ENCODE measurements at places on chromosomes 1 and 21.

- DNase-seq = no peak
Observed at GRCh38 chr1:30133414-30134055, 589.9 kb downstream of the MATN1 start.

- DNase-seq = no peak
Observed at GRCh38 chr1:159067699-159068621, 8.6 kb downstream of the AIM2 start.

DNA sequence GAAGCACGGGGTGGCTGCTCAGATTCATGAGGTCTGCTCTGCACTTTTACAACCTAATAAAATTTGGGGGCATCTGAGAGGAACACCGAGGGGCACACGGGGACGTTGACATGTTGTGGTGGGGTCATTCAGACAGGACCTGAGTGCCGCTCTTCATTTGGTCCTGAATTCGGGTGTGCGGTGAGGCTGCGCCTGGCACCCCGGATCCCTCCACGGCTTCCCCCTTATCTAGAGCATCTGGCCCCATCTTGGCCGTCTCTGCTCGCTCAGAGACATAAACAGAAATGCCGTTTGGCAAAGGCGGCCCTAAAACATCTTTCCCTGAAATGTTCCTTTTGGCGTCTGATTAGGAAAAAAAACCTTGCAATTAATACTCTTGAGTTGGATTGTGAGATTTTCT lies 157.2 kb downstream of the PRDM16 start:
- DNase-seq = no peak

DNA sequence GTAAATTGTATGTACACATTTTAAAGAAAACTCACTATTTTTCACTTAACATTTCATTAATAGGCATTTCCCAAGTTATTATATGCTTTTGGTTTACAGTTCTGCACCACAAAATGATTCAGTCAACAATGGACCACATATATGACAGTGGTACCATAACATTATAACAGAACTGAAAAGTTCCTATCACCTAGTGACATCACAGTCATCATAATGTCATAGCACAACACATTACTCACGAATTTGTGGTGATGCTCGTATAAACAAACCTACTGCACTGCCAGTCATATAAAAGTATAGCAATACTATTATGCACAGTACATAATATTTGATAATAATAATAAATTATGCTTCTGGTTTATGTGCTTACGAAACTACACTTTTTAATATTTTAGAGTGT lies 30.9 kb downstream of the DNAI4 start:
- no peak for DNase-seq

DNA sequence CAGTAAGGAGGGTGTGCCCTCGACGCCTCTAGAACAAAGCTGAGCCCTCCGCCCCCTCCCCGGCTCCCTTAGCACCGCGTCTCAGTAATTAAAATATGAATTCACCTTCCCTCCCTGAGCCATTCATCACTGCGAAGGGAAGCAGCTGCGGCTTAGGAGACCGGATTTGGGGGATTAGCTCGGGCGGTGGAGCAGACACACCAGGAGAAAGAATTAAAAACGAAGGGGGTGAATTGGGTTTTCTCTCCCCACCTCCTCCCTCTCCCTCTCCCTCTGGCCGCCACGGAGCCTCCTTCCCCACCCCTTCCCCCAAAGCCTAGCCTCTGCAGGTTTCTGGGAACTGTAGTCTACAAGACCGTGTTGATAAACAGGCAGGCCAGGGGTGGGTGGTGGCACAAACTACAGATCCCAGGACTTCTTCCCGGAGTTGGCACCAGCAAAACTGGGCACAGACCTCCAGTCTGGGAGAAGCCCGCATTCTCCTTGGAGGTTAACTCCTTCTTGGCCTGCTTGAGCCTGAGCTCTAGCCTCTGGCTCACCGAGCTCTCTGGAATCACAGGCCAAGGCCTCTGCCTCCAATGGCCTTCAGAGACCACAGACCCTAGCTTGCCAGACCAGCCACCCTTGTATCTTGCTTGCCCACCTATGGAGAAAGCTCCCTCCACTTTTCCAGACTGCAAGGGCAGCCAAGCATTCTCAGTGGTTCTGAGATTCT lies 10.8 kb downstream of the BLACAT1 start:
- DNase-seq = no peak

- DNase-seq = no peak
Observed at GRCh38 chr1:7485086-7485780, 285.9 kb upstream of the VAMP3 start.

- DNase-seq = no peak
Observed at GRCh38 chr21:45976701-45977311, 4.8 kb upstream of the COL6A1 start.

DNA sequence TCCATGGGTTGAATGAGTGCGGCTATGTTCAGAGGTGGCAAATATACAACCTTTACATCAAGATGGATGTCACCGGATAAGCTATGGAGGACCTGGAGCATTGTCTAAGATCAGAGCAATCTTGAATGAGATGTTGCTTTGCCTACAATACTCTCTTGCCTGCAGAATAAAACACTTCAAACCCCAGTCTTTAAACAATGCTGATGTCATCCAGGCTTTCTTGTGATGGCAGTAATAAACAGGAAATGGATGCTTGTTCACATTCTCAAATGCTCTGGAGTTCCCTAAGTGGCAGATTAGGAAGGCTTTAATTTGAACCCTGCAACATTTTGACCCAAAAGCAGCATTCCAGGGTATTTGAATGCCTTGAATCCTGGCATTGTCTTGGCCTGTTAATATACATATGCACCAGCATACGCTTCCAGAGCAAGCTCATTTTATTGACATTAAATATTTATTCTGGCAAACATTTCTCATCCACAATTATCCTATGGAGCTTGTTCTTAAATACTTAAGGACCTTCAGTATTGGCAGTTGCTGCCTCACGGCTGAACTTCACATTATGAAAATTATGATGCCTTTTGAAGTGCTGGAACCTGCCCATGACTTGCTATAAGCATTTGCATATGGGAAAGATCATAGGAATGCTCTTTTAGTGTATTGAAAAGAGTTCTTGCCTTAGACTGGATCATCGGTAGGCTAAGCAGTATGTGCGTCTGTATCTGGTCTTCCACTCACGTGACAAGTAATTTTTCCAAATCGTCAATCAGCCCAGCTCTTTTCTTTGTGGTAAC lies 422.7 kb downstream of the SIPA1L2 start:
- no peak for DNase-seq

GRCh38 chr1:16226490-16227179 lies 10.3 kb downstream of the CPLANE2 start:
- DNase-seq = no peak
